ENCODE measurements at places on chromosomes 6 and 20. TPM values are rescaled to one million over a fixed set of nuclear protein-coding genes. Genes with fewer than 3 reads are reported as not detected.

DNA sequence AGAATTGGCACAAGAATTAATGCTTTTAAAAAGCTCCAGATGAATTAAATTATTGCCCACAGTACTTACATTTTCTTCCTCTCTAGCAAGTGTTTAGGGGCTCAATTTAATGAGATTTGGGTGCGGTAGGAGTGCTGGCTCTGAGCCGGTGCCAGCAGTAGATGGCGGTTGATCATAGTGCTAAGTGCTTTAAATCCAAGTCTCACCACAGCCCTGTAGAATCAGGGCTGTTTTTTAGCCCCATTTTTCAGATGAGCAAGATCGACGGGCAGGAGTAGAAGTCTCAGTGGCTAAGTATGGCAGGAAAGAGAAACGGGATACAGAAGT lies 136.9 kb upstream of the SALL4 start:
- no peak for DNase-seq
- H3K4me3 ChIP-seq, result no peak overlapping the region
- H3K27me3 ChIP-seq, result no peaks in the 10 kb centered on the region
- H3K27ac ChIP-seq, result no peak overlapping the region
- no peaks in the 10 kb centered on the region for H3K36me3 ChIP-seq

- H3K27ac ChIP-seq, result no peak overlapping the region
- DNase-seq, result no peak
- no peaks in the 10 kb centered on the region for H3K36me3 ChIP-seq
Measured at GRCh38 chr20:31587545-31588389, 17.3 kb upstream of the ID1 start.

- no peak for DNase-seq
- H3K27ac ChIP-seq, result no peak overlapping the region
- no peaks in the 10 kb centered on the region for H3K36me3 ChIP-seq
- H3K27me3 ChIP-seq, result no peaks in the 10 kb centered on the region
Measured at GRCh38 chr6:130372786-130373185, 7.0 kb downstream of the TMEM200A start.

- no peak overlapping the region for H3K4me3 ChIP-seq
- H3K27me3 ChIP-seq, result no peaks in the 10 kb centered on the region
Measured at GRCh38 chr6:144793744-144794143, 508.6 kb downstream of the UTRN start.

DNA sequence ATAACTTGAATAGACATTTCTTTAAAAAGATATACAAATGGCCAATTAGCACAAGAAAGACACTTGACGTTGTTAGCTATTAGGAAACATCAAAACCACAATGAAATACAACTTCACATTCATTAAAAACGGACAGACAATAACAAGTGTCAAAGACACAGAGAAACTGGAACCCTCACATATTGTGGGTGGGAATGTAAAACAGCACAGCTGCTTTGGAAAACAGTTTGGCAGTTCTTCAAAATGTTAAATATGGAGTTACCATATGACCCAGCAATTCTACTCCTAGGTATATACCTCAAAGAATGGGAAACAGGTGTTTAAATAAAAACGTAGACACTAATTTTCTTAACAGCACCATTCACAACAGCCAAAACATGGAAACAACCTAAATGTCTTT lies 100.5 kb upstream of the SLC22A23 start:
- H3K4me1 ChIP-seq, result no peaks in the 10 kb centered on the region
- no peak for DNase-seq
- H3K27ac ChIP-seq, result no peak overlapping the region
- no peaks in the 10 kb centered on the region for H3K27me3 ChIP-seq
- H3K36me3 ChIP-seq, result no peaks in the 10 kb centered on the region
- no peak overlapping the region for H3K4me3 ChIP-seq

DNA sequence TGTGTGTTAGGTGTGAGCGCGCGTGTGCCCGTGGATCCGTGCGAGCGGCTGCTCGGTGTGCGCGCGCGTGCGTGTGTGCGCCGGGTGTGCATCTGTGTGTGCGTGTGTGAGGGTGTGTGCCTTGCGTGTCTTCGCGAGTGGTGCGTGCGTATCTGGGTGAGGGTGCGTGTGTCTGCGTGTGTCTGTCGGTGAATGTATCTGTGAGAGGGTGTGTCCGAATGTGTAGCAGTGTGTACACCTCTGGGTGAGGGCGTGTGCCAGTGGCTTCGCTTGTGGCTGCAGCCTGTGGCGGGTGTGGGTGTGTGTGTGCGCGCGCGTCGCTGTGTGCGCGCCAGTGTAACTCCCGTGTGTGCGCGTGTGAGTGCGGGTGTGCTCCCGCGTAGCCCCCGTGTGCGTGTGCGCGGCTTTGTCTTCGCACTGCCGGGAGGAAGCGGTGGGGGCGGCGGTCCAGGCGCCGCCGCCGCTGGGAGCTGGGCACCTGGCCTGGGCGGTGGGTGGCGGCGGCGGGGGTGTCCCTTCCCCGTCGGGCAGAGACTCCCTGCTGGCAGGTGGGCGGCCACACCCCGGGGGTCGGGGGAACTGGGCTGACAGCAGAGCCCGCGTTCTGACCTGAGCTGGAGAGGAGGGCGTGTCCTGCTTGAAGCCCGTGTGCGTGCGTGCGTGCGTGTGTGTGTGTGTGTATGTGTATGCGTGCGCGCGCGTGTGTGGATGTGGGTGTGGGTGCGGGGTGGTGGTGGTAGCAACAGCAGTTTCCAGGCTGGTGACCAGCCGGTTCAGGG lies 61.3 kb upstream of the EPB41L1 start:
- peak; percentile 21 for DNase-seq
- peaks cover 16% of the 10 kb centered on the region for H3K27me3 ChIP-seq
- H3K4me3 ChIP-seq, result peak overlapping the region; percentile 68
- peaks cover 11% of the 10 kb centered on the region for H3K4me1 ChIP-seq

- H3K4me3 ChIP-seq, result no peak overlapping the region
- DNase-seq, result no peak
- H3K4me1 ChIP-seq, result no peaks in the 10 kb centered on the region
- H3K27me3 ChIP-seq, result no peaks in the 10 kb centered on the region
- no peaks in the 10 kb centered on the region for H3K36me3 ChIP-seq
Measured at GRCh38 chr6:36930483-36930882, 24.1 kb upstream of the PI16 start.

GRCh38 chr20:42754706-42755105 lies 435.0 kb downstream of the PTPRT start:
- no peak overlapping the region for H3K4me3 ChIP-seq
- H3K4me1 ChIP-seq, result no peaks in the 10 kb centered on the region
- no peak for DNase-seq
- no peak overlapping the region for H3K27ac ChIP-seq

GRCh38 chr6:28140616-28141015 lies 1.1 kb upstream of the ZKSCAN8 start:
- H3K27ac ChIP-seq, result peak overlapping the region; percentile 59
- DNase-seq, result no peak
- H3K4me3 ChIP-seq, result peak overlapping the region; percentile 19
- no peaks in the 10 kb centered on the region for H3K36me3 ChIP-seq
- H3K4me1 ChIP-seq, result peaks cover 19% of the 10 kb centered on the region

The XKR7 gene
- not detected for total RNA-seq

The RFX6 gene
- total RNA-seq, result not detected

The PNPLA1 gene
- total RNA-seq, result not detected

The FLRT3 gene
- total RNA-seq, result not detected
